ENCODE measurements at places on chromosomes 5 and 9. TPM values are rescaled to one million over a fixed set of nuclear protein-coding genes. Genes with fewer than 3 reads are reported as not detected.

- DNase-seq: no peak
Observed at GRCh38 chr5:7867260-7867659, 1.6 kb downstream of the FASTKD3 start.

Gene ROR2
- total RNA-seq: 0.17 TPM

DNA sequence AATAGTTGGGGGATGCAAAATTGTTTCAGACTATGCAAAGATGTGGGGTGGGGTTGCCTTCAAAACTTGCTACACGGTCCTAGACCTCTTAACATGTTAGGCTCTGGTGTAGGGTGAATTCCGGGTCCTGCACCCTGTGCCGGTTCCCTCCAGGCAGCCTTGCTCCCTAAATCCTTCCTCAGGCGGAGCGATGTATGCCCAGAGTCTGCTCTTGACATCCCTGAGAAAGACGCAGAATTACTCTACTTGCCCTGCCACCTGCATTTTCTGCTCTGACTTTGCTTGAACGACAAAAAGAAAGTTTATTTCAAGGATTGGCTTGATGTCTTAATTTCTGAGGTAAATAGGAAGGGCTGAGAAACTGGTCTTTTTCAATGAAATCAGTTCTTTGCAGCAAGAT, 691 bp downstream of the THBS4 start:
- DNase-seq: no peak

DNA sequence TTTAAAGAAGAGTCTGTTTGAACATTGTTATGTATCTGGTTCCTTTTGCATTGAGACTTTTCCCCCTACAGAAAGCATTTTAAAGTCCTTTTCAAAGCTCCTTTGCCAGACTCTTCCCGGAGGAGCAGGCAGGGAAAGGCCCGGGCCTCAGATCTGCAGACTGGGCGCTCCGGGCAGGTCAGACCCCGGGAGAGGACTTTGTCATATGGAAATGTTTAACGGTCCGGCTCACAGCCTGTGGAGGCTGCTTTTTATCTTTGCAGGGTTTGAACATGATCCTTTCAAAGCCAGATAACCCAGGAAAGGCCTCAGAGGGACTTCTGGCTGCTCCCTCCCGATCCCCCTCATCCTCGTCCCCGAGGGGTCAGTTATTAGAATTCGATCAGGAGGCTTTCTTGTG, 82.1 kb upstream of the IRX2 start:
- DNase-seq: no peak

DNA sequence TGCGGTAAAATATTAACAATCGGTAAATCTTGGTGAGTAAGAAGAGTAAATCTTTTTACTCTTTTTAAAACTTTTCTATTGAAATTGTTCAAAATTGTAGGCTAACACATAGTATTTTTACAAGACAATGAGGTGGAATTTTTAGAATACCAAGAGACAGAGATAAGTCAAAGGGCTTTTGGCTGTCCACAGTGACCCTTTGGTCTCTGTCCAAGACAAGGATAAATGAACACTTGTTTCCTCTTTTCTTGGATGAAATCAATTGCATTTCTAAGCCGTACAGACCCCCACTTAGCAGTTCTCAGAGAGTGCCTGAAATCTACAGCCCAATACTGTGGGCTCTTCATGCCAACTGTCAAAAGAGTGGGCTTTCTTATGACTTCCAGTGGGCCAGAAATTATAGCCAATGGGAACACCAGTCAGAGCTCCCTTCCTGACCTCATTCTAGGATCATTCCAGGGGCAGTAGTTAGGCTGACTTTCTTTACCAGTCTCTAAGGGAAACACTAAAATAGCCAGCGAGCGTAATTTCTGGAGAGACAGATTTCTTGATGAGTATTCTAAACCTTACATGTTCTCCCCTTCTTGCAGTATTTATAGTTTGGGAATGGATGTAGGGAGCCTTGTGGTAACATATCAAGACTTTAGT, 74.1 kb downstream of the GALNT10 start:
- no peak for DNase-seq

GRCh38 chr5:170542691-170543293, 39.0 kb downstream of the KCNIP1 start:
- no peak for DNase-seq

Data from OCI-LY7 (cell line).